C1 segment of cervical spinal cord (tissue), 14 donors: ENCODE measurements at places on chromosomes 4 and X.

DNA sequence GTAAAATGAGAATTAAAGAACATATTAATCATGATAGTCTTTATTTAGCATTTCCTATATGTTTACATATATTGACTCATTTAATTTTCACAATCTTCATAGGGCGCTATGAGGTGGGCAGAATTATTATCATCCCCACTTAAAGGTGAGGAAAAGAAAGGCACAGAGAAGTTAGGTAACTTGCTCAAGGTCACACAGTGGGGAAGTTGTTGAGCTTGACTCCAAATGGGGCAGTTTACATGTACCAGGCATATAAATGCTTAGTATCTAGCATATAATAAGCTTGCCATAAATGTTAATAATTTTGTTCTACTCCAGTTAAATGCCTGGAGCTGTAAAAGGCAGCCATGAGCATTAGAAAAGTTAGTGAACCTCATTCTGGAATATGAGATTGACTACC lies 1.5 kb downstream of the CMC4 start:
- DNase-seq: no peak

DNA sequence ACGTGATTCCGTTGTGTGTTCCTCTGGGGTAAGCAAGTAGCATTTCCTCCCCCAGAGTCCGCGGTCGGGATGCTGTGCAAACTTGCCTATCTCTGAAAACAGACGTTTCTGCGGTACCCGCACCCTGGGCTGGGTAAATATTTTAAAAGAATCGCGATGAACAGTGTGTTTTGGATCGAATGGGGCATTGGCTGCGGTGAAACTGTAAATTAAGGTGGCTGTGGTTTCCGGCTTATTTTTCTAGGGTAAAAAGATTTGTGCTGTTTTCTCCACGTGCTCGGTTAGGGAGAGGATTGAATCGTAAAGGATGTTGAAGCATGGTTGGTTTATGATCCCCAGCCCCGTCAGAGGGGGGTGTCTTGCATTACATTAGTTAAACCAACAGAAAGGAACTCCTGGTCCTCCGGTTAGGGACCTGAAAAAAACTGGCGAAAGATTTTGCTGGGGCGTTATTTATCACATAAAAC lies 1.2 kb downstream of the HHIP start:
- peak; percentile 35 for DNase-seq

DNA sequence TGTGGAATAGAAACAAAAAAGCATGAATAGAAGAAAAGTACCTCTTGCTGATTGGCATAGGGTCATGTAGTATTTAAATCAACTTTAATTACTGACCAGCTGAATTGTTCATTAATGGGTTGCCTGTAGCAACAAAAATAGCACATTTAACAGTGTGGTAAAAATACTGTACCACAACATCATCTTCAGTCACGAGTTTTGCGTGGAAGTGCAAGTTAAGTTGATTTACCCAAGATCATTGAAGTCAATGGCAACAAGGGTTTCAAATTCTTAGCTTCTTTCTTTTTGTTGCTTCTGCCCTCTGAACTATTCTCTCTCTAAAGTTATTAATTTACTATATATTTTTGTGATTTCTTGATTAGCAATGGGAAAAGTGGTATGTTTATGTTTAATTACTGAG lies 526.6 kb downstream of the C4orf33 start:
- no peak for DNase-seq

GRCh38 chrX:119695535-119696050 lies 2.6 kb upstream of the SEPTIN6 start:
- no peak for DNase-seq

DNA sequence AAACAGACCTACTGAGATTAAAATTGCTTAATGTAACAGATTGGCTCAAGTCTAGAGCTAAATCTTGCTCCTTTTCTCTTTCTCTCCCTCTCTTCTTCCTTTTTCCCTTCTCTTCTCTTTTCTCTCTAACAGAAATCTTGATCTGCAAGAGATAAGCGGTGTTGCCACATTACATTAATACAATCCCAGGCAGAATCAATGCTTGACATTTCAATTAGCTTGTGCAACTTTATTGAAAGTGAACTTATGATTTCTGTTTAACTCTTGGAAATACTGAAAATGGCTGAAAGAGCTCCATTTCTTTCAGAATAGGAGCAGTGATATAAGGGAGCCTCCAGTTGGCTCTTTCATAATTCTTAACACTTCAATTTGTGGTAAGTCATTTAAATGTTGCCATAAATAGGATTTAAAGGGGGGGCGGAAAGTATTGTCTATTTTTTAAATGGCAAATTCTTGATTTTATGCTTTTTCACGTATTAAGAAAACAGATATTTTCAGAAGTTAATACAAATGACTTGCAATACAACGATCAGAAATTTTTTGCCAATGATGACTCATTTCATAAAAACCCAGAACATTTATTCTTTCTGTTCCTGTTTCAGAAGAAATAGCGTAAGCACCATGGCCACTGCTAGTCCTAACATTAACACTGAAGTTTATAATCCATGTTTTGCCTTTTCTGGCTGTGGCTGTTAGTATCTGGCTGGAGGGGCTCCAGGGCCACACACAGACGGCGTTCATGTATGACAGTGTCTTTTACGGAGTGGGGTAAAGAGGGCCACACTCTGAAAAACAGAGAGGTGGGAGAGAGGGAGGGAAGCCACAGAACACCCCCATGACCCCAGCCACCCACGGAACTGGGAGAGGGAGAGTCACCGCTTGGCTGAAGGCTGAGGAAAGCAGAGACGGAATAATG lies 115.7 kb upstream of the FAT1 start:
- no peak for DNase-seq

- DNase-seq: no peak
Measured at GRCh38 chr4:99120501-99120900, 23.6 kb downstream of the ADH4 start.

GRCh38 chrX:71871367-71871766 lies 39.3 kb upstream of the NHSL2 start:
- no peak for DNase-seq

DNA sequence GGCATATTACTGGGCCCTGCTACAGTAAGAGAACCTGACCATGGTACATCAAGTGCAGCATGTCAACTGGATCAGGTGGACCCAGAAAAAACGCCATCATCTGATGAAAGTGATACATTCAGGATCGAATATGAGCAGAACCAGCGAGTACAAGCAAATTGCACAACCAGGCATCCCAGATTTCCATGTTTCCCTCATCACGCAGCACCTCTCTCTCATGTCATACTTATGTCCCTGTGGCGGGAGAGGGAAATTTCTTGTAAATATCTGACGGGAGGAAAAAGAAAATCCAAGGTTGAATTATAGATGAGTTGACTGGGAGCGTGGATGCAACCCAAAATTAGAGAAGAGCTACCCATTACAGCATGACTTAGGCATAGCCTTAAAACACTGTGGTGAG lies 608.5 kb upstream of the FAT1 start:
- DNase-seq: no peak

- DNase-seq: no peak
Measured at GRCh38 chr4:94944726-94945125, 187.0 kb downstream of the BMPR1B start.

- no peak for DNase-seq
Measured at GRCh38 chr4:31351695-31352094, 631.5 kb downstream of the PCDH7 start.

DNA sequence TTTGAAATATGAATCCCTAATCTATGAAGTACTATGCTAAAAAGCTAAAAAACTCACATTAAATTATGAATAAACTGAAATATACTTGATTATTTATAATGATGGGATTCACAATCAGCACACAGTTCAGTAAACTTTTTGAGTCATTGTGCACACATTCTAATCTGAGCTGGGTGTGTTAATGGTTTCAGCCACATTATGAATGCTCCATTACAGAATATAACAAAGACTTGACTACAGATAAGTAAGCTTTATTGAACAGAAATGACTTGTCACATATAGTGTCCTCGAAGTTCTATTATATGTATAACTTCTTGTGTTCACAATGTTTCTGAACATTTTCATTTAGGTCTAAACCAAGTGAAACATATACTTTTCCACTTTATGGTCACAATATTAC lies 1649.9 kb upstream of the IGFBP7 start:
- no peak for DNase-seq

DNA sequence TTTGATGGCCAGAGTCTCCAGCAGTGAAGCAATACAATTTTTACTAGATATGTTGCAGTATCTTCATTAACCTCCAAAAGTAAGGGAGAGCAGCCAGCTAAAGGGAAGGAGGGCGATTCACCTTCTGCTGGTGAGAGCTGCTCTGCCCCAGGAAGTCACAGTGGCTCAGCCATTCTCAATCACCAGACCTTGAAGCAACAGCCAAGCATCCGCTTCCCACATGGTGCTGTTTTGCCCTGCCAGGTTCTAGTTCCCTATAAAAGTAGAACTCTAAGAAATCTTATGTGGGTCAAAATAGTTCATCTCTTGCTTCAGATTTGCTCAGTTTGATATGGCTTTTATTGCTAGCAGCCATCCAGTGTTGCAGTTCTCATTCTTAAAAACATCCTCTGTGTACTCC lies 166.8 kb downstream of the STIM2 start:
- DNase-seq: no peak

- no peak for DNase-seq
Measured at GRCh38 chr4:101126059-101126458, 221.3 kb downstream of the PPP3CA start.

GRCh38 chr4:48913346-48913745 lies 6.8 kb upstream of the OCIAD2 start:
- no peak for DNase-seq

DNA sequence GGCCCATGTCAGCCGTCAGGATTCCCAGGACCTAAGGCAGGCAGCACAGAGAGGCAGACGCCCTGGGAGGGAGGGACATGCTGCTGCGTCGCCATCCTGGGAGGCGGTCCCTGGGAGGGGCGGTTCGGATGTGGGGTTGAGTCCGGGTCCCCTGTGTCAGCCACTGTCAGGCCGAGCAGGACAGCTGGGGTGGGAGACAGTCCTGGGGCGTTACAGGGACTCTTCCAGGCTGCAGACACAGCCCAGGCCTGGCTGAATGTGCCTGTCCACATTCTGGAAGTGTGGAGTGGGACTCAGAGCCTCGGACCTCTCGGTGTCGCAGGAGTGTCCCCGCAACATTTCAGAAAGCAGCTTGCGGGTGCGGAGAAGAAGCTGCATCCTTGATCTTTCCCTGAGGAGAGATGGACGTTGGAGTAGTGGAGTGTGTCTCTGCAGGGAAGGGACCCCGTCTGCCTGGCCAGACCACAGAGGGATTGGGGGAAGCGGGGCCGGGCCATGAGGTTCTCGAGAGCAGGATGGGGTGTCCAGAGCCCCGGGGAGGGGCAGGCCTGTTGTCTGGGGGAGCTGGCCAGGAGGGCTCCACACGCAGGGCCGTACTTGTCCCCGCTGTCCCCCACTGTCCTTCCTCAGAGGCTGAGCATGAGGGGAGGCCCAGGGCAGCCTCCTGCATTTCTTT lies 6.1 kb downstream of the AKAP17A start:
- no peak for DNase-seq

DNA sequence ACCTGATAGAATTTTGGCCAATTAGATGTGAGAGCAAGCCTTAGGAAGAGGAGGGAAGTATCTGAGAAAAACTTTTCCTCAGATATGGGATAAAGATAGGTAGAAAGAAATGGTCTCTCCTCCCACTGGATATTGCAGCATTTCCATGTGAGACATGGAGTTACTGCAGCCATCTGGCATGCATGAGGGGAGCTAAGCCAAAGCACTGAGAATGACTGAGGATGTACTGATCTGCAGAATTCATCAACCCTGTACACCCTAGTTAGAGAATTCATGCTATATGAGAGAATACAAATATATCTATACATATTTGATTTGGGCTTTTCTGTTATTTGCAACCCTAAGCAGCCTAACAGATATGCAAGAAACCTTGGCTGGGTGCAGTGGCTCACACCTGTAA lies 52.5 kb upstream of the RPL34 start:
- DNase-seq: no peak

DNA sequence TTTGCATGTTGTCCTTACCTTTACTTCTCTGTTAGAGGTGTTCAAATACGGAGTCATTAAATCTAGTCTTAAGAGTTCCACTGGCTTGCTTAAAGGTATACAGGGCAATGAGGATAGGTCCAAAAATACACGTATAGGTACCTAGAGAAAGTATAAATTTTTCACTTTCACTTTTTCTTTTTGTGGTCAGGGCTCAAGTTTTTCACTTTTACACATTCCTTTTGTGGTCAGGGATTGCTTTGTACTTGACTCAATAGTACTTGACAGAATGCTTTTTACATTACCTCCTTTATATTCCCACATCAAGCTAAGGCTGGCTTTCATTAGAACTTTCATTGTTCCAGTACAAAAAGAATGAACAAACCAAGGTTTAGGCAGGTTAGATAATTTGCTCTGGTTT lies 21.7 kb downstream of the TMEM184C start:
- DNase-seq: no peak

DNA sequence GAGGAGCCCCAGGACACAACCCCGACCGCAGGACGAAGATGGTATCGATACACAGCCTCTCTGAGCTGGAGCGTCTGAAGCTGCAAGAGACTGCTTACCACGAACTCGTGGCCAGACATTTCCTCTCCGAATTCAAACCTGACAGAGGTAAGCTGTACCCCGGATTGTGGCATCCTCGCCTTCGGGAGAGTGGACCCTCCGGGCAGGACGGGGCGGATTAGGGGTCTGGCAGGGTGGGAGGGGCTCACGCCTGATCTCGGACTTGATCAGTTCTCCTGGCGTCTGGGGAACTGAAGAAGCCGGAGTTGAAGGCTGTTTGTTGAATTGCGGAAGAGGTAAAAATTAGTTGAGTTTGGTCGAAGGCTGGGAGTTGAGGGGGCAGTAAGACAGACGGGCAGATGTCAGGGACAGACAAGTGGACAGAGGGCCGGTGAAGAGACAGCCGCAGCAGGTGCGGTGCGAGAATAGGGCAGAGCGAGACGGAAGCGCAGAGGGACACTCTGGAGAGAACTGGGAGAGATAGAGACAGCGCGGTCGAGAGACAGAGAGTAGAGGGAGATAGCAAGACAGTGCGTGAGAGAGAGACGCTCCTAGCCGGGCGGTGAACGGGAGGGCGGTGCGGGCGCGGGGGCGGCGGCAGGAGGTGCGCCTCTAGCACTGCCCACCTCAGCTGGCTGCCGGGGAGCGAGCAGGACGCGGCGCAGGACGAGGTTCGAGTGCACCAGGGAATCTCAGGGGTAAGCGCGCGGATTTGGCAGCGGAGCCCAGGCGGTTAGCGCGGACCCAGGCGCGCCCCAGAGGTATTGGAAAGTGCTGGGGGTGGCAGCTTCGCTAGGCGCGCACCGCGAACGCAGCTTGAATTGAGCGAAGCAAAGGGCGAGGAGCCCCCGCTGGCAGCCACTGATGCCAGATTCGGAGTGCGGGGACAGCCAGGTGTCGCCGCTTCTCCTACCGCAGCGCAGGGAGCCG lies 23.9 kb downstream of the ARHGAP36 start:
- no peak for DNase-seq

DNA sequence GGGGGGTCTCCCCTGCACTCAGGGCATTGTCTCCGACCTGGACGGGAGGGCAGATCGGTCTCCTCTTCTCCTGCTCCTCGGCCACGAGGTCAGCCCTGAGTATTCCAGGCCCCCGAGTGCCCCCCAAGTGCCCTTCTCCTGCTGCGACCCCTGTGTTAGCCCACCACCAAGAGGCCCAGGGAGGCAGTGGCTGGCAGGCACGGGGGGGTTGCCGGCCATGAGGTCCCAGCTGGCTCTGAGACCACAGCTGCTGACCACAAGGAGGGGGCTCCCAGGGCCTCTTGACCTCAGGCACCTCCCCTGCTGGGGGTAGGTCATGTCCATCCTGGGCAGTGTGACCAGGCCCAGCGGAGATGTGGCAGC lies 186.1 kb upstream of the PSAPL1 start:
- DNase-seq: no peak

GRCh38 chr4:101145021-101145420 lies 202.3 kb downstream of the PPP3CA start:
- DNase-seq: no peak

- DNase-seq: no peak
Measured at GRCh38 chr4:55318175-55319129, 27.6 kb upstream of the SRD5A3 start.
